CD4-positive, alpha-beta T cell treated with Interferon alpha-2 for 1 hour (primary cell): ENCODE measurements at places on chromosomes 1 and 21.
A peak's percentile ranks its signal among the peaks of the same experiment; 100 is the strongest.

DNA sequence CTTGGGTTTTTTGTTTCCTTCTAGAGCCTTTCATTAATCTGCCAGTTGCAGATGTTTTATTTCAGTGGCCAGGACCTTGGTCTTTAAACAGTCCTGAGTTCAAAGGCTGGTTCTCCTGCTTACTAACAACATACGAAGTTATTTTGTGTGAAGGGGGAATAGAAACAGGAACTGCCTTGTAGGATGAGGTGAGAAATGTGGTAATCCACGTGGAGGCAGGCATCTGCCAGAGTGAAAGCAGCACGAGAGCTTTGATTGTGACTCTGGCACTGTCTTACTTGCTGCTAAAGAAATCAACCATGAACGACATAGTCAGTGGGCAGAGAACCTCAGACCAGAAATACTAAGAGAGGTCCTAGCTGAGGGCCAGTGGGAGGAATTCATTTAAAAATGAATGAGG, 30.4 kb downstream of the TMEM63A start:
- DNase-seq, result peak; percentile 30

- peak; percentile 39 for DNase-seq
Measured at GRCh38 chr1:32337855-32338636, 2.0 kb upstream of the MARCKSL1 start.

DNA sequence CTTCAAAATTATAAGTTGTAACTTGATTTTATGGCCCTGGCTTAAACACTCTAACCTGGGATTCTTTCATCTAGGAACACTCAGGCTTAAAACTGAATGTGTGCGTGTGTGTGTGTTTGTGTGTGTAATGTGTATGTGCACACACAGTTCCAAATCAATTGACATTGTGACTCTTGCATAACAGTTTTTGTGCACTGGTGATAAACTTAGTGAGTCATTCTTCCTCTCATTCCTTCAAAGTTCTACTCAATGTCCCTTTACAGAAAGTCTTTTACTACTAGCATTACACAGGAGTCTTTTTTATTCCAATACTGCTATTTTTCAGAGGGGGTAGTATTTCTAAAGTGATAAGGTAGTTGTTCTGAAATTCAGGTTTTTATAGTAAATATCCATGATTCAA, 943.6 kb downstream of the KCNT2 start:
- DNase-seq, result no peak

DNA sequence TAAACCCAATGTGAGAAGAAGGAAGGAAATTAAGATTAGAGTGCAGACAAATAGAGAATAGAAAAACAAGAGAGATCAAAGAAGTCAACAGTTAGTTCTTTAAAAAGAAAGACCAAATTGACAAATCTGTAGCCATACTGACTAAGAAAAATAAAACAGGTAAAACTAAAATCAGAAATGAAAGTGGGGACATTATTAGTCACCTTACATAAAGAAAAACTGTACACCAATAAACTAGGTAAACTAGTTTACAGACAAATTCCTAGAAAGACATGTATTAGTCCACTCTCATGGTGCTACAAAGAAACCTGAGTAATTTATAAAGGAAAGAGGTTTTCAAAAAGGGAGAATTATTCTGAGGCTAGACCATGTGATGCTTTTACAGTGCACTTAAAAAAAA, 22.3 kb downstream of the BLZF1 start:
- no peak for DNase-seq

DNA sequence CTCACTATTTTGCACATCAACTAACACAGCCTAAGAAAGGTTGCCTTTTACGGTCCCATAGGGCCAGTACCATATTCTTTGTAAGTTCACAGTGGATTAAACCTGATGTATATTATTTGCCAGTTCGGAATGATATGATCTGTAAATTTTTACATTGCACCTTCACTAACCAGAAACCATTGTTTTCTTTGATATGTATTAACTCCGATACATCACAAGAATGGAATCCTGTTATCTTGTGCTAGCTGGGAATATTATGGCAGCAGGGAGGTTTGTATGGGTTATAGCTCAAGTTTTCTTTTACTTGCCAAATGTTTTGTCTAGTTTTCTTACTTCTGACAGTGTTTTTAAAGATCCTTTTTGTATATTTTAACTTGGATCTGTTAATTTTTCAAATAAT, 51.4 kb upstream of the S1PR1 start:
- no peak for DNase-seq
